NCI-H2081 treated with DMSO at 0.1 percent for 48 hours (cell line): ENCODE measurements at places on chromosomes 3 and 15.

DNA sequence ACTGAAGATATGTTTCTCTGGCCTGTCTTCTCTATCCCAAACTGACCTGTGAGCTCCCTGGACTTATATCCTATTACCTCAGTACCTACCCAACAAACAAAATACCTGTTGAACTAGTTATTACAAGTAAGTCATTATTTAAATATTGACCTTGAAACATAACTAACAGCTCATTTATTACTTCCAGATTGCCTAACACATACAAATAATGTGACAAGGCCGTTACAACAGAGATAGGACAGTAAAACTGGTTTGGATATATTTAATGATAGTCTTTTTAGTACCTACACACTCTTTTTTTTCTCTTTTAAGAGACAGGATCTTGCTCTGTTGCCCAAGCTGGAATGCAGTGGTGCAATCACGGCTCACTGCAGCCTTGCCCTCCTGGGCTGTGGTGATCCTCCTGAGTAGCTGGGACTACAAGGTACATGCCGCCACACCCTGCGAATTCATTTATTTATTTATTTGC, 145.0 kb downstream of the ADAM10 start:
- DNase-seq: no peak

DNA sequence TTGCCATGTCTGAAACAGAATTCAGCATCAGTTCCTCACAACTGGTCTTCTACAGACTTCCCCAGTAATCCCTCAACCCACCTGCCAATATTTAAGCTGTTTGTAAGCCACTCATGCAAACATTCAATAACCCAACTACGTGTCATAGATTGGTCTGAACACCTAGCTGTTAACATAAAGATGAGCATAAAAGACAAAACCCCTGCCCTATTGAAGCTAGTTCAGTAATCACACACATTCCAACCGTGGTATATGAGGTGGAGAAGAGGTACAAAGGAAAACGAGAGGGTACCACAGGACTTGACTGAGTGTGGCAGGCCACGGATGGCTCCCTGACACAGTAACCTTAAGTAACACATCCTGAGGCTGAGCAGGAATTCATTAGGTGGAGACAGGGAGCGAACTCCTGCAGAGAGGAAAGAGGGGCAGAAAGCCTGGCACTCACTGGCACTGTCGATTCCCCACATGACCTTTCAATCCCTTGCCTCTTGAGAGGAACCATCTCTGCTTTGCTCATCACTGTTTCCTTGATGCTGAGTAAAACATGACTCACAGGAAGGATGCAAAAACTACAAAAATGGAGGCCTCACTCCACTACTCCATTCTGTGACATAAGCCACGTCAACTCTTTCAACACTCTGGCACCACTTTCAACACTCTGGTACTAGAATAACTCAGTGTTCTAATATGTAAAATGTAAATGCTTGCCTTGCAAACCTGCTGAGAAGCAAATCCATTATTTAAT, 31.3 kb downstream of the RPN1 start:
- no peak for DNase-seq

GRCh38 chr3:197327701-197328100, 29.3 kb upstream of the DLG1 start:
- DNase-seq: no peak

- DNase-seq: no peak
These were observed 16.6 kb downstream of the KBTBD13 start for GRCh38 chr15:65092911-65093792.

- peak; percentile 51 for DNase-seq
These were observed 365.6 kb downstream of the SV2B start for GRCh38 chr15:91465696-91466095.

DNA sequence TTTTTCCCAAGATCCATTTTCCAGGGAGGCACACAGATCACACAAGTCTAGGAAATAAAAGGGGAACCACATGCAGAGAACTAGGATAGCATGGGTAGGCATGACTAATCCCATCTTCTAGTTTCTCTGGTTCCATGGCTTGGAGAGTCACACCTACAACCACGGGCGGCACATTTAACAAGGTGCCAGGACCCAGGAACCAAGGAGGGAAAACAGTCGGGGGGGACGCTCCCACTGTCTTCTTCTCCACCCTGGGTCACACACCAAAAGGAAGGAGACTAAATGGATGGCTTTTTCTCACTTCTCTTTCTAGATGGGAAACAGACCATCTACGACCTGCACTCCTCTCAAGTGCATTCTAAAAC, 4.6 kb upstream of the SMCO1 start:
- DNase-seq: no peak

DNA sequence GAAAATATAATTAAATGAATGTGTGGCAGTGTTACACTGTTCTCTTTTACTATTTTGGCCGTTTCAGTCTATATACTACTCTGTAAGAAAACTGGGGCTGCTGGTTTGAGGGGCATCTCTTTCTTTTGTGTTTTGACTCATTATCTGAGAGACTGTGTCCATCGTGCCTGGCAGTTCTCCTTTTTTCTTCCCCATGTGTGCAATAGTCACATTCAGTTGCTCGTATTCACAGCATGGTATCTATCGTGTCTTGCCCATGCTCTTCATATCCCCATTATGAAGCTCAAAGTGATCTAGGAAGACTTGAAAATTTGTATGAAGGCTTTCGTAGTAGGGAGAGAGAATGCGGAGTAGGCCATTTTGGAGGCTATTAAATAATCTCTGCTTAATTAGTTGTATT, 29.8 kb upstream of the FAH start:
- no peak for DNase-seq

DNA sequence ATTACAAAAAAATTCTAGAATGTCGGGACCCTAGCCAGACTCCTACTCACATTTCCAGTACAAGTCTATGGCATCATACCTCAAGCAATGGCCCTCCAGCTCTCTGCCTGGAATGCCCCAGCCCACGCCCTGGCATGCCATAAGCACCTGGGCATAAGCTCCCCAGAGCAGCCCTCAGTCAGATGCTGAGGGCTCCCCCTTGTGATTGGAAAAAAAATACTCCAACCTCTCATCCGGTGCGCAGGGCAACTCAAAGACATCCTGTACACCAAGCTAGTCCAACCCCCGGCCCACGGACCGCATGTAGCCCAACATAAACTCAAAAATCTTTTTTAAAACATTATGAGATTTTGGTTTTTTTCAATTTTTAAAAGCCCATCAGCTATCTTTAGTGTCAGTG, 115.4 kb downstream of the NEK10 start:
- no peak for DNase-seq

GRCh38 chr3:195236076-195236798, 34.7 kb downstream of the XXYLT1 start:
- no peak for DNase-seq

DNA sequence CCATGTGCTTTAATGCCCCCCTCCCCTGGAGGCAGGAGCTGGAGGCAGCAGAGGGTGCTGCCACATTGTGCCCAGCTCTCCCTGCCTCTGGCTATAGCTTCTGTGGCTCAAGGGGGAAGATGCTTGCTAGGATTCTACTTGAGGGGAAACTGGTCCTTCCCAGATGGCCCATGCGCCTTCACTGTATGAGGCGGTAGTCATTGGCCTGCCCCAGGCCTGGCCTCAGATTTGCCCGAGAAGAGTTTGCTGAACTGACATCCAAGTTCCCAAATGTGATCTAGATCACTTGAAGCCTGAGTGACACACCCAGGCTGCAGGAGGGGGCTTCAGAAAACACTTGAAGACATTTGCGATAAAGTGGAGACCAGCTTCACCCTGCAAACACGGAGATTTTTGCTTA, 4.1 kb downstream of the SYNM start:
- no peak for DNase-seq

DNA sequence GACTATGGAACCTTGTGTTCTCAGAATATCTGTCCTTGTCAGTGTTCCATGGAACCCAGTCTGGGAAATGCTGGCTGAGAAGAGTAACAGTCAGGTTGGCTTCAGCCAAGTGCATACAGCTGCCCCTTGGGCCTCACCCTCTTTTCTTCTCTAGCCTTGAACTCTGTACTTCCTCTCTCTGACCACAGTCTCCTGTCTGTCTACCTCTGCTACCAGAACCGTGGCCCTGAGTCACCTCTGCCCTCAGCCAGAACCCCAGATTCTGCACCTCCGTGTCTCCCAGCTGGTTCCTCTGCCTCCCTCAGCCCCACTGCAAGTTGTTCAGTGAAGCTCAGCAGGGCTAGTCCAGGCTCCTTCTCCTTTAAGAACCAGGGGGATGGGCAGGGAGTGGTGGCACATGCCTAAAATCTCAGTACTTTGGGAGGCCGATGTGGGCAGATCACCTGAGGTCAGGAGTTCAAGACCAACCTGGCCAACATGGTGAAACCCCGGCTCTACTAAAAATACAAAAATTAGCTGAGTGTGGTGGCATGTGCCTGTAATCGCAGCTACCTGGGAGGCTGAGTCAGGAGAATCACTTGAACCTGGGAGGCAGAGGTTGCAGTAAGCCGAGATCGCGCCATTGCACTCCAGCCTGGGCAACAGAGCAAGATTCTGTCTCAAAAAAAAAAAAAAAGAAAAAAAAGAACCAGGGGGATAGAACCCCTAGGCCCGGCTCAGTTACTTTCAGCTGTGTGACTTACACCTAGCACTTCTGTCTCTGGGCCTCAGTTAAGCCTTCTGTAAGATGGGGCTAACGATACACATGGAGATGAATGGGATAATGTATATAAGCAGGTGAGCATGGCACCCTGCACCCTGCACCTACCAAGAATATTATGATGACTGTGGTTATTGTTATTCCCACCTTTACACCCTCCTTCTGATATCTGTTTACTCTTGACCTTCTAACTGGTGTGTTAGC, 24.3 kb upstream of the TATDN2 start:
- DNase-seq: no peak

DNA sequence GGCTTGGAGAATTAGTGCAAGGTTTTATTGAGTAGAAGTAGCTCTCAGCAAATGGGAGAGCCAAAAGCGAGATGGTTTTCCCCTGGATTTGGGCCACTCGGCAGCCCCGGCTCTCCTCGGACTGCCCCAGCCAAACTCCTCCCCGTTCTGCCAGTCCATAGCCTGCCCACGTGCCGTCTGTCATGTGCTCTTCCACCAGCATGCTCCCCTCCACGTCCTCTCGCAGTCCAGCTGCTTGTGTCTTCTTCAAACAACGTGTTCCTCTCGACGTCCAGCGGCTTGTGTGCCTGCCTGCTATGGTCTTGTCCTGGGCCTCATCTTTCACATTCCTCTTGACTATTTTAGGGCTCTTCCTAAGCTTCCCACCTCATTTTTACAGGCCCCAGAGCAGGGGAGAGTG, 16.7 kb upstream of the SECISBP2L start:
- no peak for DNase-seq

DNA sequence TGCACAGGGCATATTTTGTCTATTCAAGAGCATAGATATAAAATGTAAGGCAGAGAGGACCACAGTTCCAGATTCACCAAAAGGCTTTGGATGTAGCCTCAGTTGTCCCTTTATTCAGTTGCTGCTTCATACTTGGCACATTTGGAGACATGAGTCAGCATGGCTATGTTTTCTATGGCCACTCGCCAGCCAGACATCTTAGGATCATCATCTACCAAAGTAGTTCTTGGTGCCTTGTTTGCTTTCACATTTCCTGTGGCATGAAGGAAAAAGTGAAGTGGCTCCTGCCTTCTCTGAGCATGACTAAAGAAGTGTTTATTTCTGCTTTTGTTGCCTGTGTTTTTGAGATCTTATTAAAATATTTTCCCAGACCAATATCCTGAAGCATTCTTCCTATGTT, 7.2 kb downstream of the SUSD5 start:
- no peak for DNase-seq
